ENCODE measurements at places on chromosomes 13 and 19.

- no peak for DNase-seq
These were observed 91.2 kb downstream of the GGACT start for GRCh38 chr13:100497389-100497788.

DNA sequence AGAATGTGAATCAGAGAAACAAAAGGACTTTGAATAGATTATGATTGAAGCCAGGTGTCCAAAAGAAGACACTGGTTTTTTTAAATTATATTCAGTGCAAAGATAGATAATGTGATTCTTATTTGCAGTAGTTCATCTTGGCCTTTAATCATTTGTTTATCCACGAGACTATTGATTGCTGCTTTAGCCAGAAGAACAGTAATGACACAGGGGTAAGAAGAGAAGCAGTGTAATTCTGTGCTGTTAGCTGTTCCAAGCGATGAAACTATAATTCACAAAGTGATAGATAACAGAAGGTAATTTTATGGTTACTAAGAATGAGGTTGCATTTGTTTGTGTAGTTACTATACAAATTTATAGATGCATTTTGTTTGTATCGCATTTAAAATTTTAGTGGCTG lies 311.6 kb downstream of the MZT1 start:
- no peak for DNase-seq

- DNase-seq = no peak
These were observed 667 bp upstream of the ZNF790 start for GRCh38 chr19:36838784-36839324.

DNA sequence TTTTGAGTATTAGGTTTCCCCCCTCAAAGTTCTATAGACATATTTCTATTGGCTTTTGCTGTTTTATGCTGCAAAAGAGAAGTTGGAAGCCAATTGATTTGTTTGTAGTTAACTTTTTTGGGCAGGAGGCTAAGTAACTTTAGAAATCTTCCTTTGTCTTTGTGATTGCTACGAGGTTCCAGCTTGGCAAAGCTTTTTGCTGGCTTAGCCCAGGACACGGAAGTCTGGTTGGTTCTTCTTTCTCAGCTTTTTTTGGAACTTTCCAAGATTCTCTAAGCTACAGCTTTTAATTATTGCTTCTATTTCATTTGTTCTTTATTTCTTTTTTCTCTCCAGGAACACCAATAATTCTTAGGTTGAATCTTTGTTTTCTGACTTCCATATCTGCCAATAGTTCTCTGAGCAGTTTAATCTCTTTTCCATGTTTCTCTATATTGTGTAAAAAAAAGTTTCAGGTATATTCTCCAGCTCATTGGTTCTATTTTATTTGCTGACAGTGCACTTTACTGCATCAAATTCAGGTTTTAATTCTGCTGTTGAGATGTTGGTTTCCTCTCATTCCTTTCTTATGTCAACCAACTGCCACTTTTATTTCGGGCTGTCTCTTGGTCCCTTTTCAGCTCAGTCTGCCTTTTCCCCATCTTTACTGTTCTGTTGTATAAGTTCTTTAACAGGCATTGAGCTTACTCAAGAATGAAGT lies 27.8 kb downstream of the MBNL2 start:
- DNase-seq = no peak

DNA sequence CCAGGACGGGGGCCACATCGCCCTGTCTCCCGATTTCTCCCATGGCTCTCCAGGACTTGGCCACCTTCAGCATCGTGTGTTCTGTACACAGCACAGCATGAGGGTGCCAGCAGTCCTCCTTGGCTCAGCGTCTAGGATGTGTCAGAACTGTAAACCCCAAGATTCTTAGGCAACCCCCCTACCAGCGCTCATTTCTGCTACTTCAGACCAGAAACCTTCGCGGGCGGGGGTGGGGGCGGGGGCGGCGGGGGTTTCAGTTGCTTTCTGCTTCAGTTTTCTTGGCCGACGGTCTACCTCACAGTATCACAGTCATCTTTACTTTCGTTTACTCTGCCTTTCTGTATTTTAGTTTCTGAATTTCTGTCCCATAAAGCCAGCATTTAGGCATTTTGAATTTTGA lies 82.4 kb downstream of the GGACT start:
- peak; percentile 20 for DNase-seq

DNA sequence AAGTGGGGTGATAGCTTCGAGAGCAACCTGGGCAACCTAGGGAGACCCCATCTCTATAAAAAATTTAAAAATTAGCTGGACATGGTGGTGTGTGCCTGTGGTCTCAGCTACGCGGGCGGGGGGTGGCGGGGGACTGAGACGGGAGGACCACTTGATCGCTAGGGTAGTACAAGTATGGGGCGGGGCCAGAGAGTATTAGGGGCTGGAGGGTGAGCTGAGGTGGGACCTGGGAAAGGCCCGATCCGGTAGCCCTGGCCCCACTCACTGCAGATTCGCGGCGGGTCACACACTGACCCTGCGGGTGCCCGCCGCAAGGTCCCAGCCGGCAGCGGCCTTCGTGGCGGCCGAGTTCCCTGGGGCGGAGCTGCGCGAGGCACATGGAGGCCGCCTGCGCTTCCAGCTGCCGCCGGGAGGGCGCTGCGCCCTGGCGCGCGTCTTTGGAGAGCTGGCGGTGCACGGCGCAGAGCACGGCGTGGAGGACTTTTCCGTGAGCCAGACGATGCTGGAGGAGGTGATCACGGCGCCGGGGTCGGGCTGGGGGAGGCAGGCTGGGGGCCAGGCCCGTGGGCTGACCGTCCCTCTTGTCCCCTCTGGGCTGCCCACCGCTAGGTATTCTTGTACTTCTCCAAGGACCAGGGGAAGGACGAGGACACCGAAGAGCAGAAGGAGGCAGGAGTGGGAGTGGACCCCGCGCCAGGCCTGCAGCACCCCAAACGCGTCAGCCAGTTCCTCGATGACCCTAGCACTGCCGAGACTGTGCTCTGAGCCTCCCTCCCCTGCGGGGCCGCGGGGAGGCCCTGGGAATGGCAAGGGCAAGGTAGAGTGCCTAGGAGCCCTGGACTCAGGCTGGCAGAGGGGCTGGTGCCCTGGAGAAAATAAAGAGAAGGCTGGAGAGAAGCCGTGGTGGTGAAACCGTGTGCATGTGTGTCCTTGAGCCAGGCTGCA lies 2.0 kb upstream of the ARHGAP45 start:
- no peak for DNase-seq

All from stimulated activated CD4-positive, alpha-beta T cell treated with anti-CD3 and anti-CD28 coated beads, TNF-alpha, amount 100 ng/mL, for 24 hours (primary cell).